ENCODE measurements at places on chromosomes 6 and 20.
A peak's percentile ranks its signal among the peaks of the same experiment; 100 is the strongest.

GRCh38 chr6:139990026-139990686, 615.7 kb upstream of the CITED2 start:
- no peak for DNase-seq

GRCh38 chr6:162409741-162410691, 317.6 kb downstream of the PRKN start:
- no peak for DNase-seq

DNA sequence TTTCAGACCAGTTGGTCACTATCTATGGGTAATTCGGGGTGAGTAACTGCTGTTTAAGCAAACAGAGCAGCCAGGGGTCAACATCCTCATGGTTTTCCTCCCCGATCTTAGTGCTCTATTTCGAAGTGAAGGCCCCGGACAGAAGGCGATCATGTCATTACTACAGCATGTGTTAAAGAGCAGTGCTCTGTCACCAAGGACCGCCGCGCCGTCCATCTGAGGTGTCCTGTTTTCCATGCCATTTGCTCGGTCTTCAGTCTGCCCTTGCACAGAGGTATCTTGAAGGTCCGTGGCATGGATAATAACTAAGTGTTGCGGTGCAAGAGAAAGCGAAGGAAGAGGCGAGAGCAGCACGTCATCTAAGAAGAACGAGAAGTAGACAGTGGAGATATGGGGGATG, 25.1 kb downstream of the PPP1R3G start:
- no peak for DNase-seq

DNA sequence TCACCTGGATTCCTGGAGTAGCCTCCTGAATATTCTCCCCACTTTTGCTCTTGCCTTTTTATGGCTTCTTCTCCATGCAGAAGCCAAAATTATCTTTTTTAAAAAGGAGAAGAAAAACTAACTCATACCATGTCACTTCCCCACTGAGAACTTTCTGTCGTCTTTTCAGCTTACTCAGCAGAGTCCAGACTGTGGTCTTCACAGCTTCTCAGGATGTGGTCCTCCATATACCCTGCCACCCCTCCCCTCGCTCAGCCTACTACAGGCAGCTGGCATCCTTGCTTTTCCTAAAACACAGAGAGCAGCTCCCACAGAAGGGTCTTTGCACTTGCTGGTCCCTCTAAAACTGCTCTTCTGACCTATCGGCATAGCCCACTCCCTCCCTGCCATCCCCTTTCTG, 89.4 kb upstream of the ISM1 start:
- DNase-seq = no peak

DNA sequence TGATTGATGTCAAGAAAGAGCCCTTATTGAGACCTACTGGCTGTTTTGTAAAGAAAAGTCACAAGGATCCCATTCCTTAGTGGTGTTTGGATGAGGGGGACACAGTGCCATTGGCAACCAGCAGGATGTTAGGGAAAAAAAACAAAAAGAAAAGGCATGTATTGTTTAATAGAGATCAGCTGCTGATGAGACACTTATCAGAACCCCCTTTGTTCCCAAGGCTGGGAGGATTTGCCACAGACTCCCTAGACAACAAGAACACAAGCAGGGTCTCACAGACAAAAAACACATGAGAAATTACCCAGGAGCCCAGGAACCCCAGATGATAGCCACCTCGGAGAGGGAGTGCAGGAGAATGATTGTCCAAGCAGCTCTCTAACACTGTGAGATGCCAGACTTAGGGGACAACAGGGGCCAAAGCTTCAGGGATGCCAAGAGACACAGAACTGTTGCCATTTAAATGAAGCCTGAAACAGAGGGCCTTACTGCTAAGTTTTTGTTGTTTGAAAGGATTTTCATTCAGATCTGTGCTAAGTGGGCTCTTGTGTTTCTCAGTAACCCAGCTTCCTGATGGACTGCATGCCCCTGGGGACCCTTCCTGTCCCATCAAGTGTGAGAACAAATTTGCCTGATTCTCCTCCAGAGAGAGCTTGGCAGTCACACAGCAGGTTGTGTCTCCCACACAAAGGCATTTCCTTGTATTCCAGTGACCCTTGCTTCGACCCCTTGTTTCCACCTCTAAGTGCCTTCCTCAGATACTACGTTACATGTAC, 48.7 kb upstream of the HEY2 start:
- no peak for DNase-seq

DNA sequence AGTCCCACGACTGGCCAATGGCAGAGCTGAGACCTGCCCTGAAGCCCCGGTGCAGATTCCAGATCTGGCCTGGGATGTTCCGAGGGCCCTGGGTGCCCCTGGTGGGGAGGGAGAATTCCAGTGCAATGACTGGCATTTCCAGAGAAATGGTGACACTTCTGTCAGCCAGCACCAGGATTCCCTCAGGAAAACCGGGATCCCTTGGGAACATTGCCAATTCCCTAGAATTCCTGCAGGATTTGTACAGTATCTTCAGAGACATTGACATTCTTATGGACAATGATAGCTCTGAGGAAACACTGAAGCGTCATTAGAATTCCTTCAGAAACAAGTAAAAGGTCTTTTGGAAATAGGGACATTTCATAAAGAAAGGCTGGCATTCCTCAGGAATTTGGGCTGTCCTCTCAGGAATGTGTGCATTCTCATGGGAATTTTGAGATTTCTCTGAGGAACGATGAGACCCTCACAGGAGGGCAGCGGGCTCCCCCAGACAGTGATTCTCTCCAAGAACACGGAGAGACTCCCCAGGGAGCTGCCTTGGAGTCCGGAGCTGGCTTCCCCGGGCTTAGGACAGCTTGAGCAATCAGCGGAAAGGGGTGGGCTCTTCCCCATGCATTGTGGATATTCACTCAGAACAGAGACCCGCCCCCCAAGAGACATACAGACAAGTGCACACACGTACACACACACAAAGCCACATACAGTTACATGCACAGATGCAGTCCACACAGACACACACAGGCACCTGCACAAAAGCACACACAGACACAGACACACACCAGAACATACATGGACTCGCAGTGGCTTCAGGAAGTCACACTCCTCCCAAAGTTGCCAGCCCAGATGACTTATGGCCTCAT, 35.2 kb upstream of the BPIFA2 start:
- no peak for DNase-seq

GRCh38 chr6:56311533-56312448, 64.4 kb upstream of the COL21A1 start:
- DNase-seq = no peak

GRCh38 chr6:80436663-80437062, 330.2 kb downstream of the BCKDHB start:
- no peak for DNase-seq

DNA sequence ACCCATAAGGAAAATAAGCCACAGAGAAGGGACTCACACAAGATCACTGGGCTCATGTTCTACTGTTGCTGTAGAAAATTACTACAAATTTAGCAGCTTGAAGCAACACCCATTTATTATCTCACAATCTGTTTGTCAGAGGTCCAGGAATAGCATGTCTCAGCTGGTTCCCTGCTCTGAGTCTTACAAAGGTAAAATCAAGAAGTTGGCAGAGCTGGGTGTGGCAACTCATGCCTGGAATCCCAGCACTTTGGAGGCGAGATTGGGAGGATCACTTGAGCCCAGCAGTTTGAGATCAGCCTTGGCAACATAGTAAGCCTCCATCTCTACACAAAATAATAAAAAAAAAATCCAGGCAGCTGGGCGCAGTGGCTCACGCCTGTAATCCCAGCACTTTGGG, 28.5 kb upstream of the ZNF831 start:
- DNase-seq = no peak

- DNase-seq = no peak
Observed at GRCh38 chr20:34052414-34052813, 58.7 kb downstream of the RALY start.

DNA sequence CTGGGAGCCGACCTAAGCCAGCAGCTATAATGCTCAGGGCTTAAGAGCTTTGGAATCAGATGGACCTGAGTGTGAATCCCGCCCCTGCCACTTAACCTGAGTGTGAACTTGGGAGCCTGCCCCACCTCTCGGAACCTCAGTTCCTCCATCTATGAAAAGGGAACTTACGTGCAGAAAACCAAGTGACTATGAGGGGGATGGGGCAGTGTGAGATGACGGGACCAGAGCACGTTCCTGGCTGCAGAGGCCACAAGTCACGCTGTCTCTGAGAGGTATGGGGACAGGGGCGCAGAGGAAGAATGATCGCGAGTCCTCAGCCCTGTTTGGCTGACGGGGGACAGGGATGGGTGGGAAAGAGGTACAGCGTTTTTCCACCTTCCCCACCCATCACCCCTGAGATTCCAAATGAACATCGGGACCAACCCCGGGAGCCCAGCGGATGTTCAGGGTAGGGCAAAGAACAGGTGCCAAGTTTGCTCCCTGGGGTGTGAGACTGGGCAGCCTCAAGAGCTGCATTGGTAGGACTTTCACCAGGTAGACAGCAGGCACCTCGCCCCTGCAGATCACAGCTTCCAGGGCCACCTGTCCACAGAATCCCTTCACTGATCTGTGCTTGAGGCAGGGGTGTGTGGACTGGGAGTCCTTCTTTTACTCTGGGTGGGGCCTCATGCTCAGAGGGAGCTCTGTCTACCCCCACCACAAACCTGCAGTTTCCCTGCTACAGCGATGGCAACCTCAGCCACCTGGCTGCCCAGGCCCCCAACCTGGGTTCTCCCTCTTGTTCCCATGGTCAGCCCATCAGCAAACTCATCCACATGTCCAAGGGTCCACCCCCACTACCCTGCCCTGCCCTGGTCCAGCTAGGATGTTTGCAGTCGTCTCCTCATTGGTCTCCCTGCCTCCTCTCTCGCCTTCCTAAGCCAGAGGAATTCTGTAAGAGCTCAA, 85.8 kb downstream of the CEBPB start:
- DNase-seq = no peak

- DNase-seq = no peak
Observed at GRCh38 chr6:31407699-31408098, 4.3 kb downstream of the MICA start.

DNA sequence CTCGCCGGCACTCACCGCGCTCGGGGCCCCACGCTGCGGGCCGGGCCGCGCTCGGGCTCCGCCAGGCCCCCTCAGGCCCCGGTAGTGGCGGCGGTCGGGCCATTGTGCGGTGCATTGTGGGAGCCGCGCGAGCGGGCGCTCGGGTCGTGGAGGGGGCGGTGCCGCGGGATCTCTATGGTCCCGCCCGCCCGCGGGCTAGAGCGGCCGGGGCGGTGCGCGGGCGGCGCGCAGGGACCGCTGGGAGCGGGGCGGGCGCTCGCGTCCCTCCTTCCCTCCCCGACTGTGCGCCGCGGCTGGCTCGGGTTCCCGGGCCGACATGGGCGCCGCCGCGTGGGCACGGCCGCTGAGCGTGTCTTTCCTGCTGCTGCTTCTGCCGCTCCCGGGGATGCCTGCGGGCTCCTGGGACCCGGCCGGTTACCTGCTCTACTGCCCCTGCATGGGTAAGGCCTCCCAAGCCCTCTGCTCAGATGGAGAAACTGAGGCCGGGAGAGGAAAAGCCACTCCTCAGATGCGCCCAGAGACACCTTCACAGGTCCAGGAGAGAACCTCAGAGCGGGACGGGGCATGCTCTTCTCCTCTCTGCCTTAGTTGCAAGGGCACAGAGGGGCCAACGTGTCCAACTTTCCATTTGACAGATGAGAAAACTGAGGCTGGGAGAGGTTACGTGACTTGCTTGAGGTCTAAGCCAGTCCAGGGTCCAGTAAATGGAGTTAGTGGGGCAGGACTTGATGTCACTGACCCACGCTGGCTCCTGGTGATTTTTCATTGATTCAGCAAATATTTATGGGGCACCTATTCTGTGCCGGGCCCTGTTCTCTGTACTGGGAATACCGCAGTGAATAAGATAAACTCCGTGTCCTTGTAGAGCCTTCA, at the start of the genes PLAGL2 and POFUT1:
TSS of gene PLAGL2 (minus strand) at position 118 of the 873 bp plus-strand sequence. CDS start 5,565 bp downstream, outside the sequence.
TSS of gene POFUT1 (plus strand) at position 255 of the 873 bp plus-strand sequence. CDS start at position 317, 62 bp downstream.
- DNase-seq = no peak

GRCh38 chr6:53327017-53327395, 21.7 kb downstream of the ELOVL5 start:
- DNase-seq = peak; percentile 46

DNA sequence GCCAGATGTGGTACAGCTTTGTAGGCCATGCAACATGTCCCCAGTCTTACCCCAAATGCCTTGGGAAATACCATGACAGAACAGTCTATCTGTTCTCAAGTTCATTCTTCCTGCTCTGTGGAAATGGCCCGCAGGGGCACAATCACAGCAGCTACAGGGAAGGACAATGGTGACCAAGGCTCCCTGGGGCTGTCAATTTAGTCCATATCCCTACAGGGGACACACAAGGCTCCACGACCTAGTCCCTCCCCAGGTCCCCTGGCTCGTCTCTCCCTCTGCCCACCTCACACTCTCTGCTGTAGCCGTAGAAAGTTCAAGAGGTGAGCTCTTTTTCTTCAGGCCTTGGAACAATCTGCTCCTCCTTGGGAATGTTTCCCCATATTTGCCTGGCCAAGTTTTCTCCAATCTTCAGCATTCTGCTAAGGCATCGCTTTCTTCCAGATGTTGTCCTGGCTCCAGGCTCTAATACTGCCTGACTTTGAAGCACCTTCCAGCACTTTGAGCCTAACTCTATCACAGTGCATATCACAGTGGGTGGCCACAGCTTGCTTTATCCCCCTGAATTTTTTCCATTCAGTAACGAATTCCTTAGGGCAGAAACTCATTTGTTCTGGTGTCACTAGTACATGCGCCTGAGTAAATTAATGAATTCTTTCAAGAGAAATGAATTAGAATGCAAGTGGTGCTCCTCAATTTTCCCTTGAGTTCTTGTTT, 92.6 kb downstream of the MAP3K7 start:
- DNase-seq = no peak

- DNase-seq = no peak
Observed at GRCh38 chr20:61810738-61811135, 254.9 kb downstream of the TAF4 start.

Data from keratinocyte (primary cell).